Mammary epithelial cell (primary cell): ENCODE measurements at places on chromosomes 3 and 15.

GRCh38 chr3:81684751-81685395 is 76.6 kb downstream of the GBE1 start:
- no peak for DNase-seq

- no peak for DNase-seq
Measured at GRCh38 chr3:179452176-179452564, 900 bp upstream of the GNB4 start.

DNA sequence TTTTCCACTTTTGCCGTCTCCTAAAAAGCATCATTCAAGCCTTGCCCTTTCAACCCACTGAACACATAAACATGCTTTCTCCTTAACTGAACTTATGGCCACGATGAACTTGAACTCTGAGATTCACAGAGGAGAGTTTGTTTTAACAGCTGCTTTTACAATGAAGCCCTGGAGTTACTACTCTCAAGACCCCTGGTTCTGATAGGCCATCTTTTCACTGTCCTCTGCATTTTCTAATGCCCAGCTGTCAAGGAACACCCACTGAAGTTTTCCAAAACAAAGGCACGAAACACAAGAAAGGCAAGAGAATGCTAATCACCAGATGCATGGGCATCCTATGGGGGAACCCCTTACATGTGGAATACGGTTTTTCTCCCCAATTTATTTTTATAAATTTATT is 100.8 kb downstream of the ADAMTS9 start:
- no peak for DNase-seq

- no peak for DNase-seq
Measured at GRCh38 chr3:13461169-13462124, 18.7 kb upstream of the HDAC11 start.

DNA sequence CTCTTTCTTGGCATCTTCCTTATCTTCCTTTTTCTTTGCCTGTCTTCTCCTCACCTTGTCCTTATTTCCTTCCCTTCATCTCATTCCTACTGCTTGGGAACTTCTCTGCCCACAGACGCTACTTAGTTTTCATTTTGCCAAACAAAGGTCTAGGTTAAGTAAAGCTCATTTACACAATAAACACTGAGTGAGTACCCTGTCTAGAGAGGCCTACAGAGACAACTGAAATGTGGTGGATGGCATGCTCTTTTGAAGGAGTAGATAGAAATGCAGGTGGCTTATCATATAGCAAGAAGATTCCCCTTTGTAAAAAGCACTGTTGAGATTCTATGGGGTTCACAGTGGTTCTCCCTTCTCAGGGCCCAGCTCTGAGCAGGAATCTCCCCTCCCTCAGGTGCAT is 319.0 kb downstream of the CNTN3 start:
- DNase-seq, result no peak
